Pancreas (tissue), 10 donors: ENCODE measurements at places on chromosomes 1 and 21. TPM values are rescaled to one million over a fixed set of nuclear protein-coding genes. Genes with fewer than 3 reads are reported as not detected.

- DNase-seq, result no peak
- H3K27me3 ChIP-seq, result no peaks in the 10 kb centered on the region
- no peak overlapping the region for H3K27ac ChIP-seq
- H3K36me3 ChIP-seq, result no peaks in the 10 kb centered on the region
Observed at GRCh38 chr1:31647106-31647505, 2.4 kb upstream of the PEF1 start.

OR2G6 gene
- total RNA-seq, result not detected

GRCh38 chr1:227747382-227747781 lies 12.1 kb downstream of the SNAP47 start:
- no peaks in the 10 kb centered on the region for H3K4me1 ChIP-seq
- no peaks in the 10 kb centered on the region for H3K27me3 ChIP-seq
- H3K27ac ChIP-seq, result no peak overlapping the region
- H3K4me3 ChIP-seq, result no peak overlapping the region

- no peak overlapping the region for H3K27ac ChIP-seq
- H3K36me3 ChIP-seq, result no peaks in the 10 kb centered on the region
- no peaks in the 10 kb centered on the region for H3K4me1 ChIP-seq
- no peak for DNase-seq
Observed at GRCh38 chr21:37181059-37181458, 86.1 kb downstream of the VPS26C start.

DNA sequence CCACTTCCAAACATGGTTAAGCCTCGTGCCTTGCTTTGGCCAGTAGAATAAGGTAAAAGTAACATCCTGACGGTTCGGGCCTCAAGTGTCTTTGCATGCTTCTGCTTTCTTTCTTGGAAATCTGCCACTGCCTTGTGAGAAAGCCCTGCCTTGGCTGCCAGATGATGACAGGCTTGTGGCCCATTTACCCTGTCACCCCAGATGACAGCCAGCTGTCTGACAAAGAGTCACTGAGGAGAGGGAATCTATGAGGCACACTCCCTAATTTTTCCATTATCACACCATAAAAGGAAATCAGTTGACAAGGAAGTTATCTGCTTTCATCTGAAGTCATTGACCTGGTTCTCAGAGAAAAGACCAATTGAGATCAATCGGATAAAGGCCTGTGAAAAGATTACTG lies 199.8 kb downstream of the USH2A start:
- DNase-seq, result no peak
- H3K4me3 ChIP-seq, result no peak overlapping the region
- H3K27ac ChIP-seq, result no peak overlapping the region
- no peaks in the 10 kb centered on the region for H3K27me3 ChIP-seq
- H3K36me3 ChIP-seq, result no peaks in the 10 kb centered on the region

GRCh38 chr1:34587761-34588160 lies 167.1 kb upstream of the GJB5 start:
- no peaks in the 10 kb centered on the region for H3K4me1 ChIP-seq
- no peak overlapping the region for H3K4me3 ChIP-seq
- H3K27me3 ChIP-seq, result no peaks in the 10 kb centered on the region
- no peak overlapping the region for H3K27ac ChIP-seq
- DNase-seq, result no peak
- no peaks in the 10 kb centered on the region for H3K36me3 ChIP-seq

- H3K4me1 ChIP-seq, result no peaks in the 10 kb centered on the region
- DNase-seq, result no peak
- no peaks in the 10 kb centered on the region for H3K27me3 ChIP-seq
- no peaks in the 10 kb centered on the region for H3K36me3 ChIP-seq
- H3K27ac ChIP-seq, result no peak overlapping the region
- no peak overlapping the region for H3K4me3 ChIP-seq
Observed at GRCh38 chr1:158310623-158311022, 20.7 kb downstream of the CD1B start.

HAX1 gene
- 39.2 TPM for total RNA-seq

DNA sequence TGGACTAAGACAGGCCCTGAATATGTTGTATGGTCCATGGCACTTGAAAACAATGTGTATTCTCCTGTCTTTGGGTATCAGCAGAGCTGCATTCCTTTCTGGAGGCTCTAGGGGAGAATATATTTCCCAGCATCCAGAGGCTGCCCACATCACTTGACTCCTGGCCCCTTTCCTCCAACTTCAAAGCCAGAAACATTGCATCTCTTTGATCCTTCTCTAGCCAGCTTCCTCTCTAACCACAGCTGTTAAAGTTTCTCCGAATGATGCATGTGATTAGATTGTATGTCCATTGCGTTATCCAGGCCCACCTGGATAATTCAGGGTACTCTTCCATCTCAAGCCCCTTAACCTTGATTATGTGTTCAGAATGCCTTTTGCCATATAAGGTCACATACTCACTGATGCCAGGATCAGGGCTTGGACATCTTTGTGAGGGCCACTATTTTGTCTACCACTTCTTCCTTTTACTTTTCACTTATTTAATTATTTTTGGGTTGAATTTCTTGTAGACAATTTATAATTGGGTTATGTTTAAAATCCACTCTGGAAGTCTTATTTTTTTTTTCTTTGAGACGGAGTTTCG lies 5.3 kb downstream of the CHD1L start:
- DNase-seq, result no peak
- H3K4me1 ChIP-seq, result peaks cover 14% of the 10 kb centered on the region
- no peak overlapping the region for H3K27ac ChIP-seq
- H3K4me3 ChIP-seq, result no peak overlapping the region
- H3K36me3 ChIP-seq, result no peaks in the 10 kb centered on the region
- no peaks in the 10 kb centered on the region for H3K27me3 ChIP-seq

DNA sequence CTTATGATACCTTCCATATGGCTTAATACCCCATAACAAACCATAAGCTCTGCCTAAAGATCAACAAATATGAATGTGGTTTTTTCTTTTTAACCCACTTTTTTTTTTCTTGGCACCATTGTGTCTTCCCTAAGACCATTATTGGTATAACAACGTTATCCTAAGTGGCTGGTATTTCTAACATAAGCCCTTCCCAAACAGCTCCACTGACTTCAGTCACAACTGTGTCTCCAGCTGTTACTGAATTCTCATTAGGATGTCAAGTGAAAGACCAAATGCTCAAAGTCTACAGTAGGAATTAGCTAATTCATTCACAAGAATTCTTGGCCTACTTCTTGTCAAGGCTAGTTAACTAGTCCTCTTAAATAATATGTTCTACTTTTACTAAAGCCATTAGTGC lies 4.2 kb upstream of the RXRG start:
- no peak overlapping the region for H3K4me3 ChIP-seq
- H3K36me3 ChIP-seq, result no peaks in the 10 kb centered on the region
- no peak overlapping the region for H3K27ac ChIP-seq
- no peaks in the 10 kb centered on the region for H3K4me1 ChIP-seq
- H3K27me3 ChIP-seq, result peaks cover 7% of the 10 kb centered on the region

RSRP1 gene
- total RNA-seq, result 33.3 TPM

- no peaks in the 10 kb centered on the region for H3K4me1 ChIP-seq
- H3K4me3 ChIP-seq, result no peak overlapping the region
- H3K27ac ChIP-seq, result no peak overlapping the region
- H3K36me3 ChIP-seq, result no peaks in the 10 kb centered on the region
Observed at GRCh38 chr1:115136706-115137105, 47.4 kb upstream of the TSPAN2 start.

- no peaks in the 10 kb centered on the region for H3K4me1 ChIP-seq
- DNase-seq, result no peak
- H3K36me3 ChIP-seq, result no peaks in the 10 kb centered on the region
- no peak overlapping the region for H3K4me3 ChIP-seq
Observed at GRCh38 chr1:188228623-188229022, 1399.9 kb downstream of the PLA2G4A start.

DNA sequence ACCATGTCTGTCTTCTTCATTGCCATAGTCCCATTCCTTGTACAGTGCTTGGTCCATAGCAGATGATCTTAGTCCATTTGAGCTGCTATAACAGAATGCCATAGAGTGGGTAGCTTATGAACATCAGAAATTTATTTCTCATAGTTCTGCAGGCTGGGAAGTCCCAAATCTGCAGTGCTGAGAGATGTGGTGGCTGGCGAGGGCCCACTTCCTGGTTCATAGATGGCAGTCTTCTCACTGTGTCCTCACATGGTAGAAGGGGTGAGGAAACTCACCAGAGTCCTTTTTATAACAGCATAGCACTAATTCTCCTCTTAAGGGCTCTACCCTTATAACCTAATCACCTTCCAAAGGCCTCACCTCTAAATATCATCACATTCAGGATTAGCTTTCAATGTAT lies 23.1 kb upstream of the RAP1A start:
- peaks cover 8% of the 10 kb centered on the region for H3K4me1 ChIP-seq
- no peak overlapping the region for H3K27ac ChIP-seq
- H3K4me3 ChIP-seq, result no peak overlapping the region
- no peak for DNase-seq
- no peaks in the 10 kb centered on the region for H3K27me3 ChIP-seq
- H3K36me3 ChIP-seq, result no peaks in the 10 kb centered on the region

- H3K4me3 ChIP-seq, result no peak overlapping the region
- H3K36me3 ChIP-seq, result peaks cover 1% of the 10 kb centered on the region
- no peaks in the 10 kb centered on the region for H3K4me1 ChIP-seq
- H3K27ac ChIP-seq, result no peak overlapping the region
- DNase-seq, result no peak
- H3K27me3 ChIP-seq, result no peaks in the 10 kb centered on the region
Observed at GRCh38 chr1:170559166-170559565, 27.2 kb downstream of the GORAB start.

- H3K4me1 ChIP-seq, result no peaks in the 10 kb centered on the region
- H3K27ac ChIP-seq, result no peak overlapping the region
Observed at GRCh38 chr1:183198463-183198862, 12.4 kb downstream of the LAMC2 start.

DNA sequence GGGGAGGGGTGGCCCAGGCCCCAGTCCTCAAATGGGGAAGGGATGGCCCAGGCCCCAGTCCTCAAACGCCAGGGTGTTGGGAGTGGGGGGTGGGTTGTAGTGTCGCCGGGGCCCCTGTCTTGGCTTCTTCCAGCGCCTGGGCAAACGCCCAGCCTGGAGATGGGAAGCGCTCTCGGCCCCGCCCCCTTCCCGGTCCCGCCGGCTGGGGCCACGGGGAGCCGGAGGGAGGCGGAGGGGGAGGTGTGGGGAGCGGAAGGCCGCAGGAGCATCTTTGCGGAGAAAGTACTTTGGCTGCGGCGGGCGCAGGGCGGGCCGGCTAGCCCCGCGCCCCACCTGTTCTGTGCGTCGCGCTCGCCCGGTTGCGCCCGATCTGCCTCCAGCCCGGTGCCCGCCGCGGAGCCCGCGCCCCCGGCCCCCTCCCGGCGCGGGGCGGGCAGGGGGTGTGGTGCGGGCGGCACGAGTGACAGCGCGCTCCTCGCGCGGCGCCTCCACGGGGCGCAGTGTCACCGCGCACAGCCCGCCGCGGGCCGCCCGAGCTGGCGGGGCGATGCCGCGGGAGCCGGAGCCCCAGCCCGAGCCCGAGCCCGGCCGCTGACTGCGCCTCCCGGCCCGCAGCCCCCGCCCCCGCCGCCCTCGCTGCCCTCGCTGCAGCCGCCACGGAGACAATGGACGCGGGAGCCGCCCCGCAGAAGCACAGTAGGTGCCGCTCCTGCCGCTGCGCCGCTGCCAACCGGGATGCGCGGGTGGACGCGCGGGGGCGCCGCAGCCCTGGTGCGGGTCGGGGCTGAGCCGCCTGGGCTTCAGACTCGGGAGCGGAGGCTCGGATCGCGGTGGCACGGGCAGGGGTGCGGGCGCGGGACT lies 31.1 kb upstream of the PEX10 start:
- no peaks in the 10 kb centered on the region for H3K36me3 ChIP-seq
- no peak overlapping the region for H3K27ac ChIP-seq
- H3K4me3 ChIP-seq, result no peak overlapping the region
- H3K4me1 ChIP-seq, result no peaks in the 10 kb centered on the region
- no peaks in the 10 kb centered on the region for H3K27me3 ChIP-seq

DNA sequence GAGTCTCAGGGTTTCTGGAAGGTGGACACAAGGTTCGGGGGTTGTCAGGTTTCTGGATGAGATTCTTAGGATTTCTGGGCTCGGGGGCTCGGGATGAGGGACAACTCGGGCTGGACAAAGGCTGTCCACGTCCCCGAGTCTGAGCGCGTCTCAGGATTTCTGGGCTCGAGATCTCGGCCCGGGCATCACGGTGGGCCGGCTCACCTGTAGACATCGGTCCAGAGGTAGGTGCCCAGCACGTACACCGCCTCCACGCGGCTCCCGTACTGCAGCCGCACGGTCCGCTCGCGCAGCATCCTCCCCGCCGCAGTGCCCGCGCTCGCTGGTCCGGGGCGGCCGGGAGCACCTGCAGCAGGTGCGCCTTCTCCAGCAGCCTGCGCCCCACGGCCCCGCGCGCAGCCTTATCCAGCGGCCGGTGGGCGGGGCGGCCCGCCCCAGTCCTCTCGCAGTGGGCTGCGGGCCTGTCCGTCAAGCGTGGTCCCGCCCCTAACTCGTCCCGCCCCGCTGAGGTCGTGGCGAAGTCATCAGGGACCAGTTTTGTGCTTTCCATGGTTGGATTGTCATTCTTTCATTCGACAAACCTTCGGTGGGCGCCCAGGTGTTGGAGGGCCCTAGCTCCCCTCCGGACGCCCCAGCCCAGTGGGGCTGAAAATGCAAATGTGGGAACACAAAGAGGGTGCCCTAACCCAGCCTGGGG lies at the start of gene PADI2:
PADI2 (minus strand) TSS at position 376 of the 697 bp plus-strand sequence; CDS start at position 296, 80 bp downstream.
- H3K27ac ChIP-seq, result no peak within 1 kb of the TSS
- peak; percentile 85 for DNase-seq
- peaks cover 3% of the 10 kb centered on the region for H3K4me1 ChIP-seq
- H3K4me3 ChIP-seq, result peak within 1 kb of the TSS; percentile 22
- H3K27me3 ChIP-seq, result no peaks in the 10 kb centered on the region
- no peaks in the 10 kb centered on the region for H3K36me3 ChIP-seq

DNA sequence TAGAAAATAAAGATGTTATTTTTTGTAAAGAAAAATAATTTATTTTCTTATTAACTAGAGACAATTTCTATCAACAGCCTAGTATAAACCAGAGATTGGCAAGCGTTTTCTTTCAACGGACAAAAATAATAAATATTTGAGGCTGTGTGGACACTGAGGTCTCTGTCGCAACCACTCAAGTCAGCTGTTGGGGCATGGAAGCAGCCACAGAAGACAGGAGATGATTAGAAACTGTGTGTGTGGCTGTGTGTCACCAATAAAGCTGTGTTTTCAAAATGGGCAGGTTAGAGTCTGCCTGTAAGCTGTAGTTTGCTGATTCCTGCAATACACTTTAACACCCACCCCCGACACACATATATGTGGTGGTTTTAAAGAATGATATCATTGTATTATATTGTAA lies 200.6 kb upstream of the HMCN1 start:
- no peaks in the 10 kb centered on the region for H3K36me3 ChIP-seq
- no peak overlapping the region for H3K4me3 ChIP-seq
- H3K27me3 ChIP-seq, result no peaks in the 10 kb centered on the region
- H3K27ac ChIP-seq, result no peak overlapping the region

GIPC2 gene
- total RNA-seq, result 22.1 TPM

DNA sequence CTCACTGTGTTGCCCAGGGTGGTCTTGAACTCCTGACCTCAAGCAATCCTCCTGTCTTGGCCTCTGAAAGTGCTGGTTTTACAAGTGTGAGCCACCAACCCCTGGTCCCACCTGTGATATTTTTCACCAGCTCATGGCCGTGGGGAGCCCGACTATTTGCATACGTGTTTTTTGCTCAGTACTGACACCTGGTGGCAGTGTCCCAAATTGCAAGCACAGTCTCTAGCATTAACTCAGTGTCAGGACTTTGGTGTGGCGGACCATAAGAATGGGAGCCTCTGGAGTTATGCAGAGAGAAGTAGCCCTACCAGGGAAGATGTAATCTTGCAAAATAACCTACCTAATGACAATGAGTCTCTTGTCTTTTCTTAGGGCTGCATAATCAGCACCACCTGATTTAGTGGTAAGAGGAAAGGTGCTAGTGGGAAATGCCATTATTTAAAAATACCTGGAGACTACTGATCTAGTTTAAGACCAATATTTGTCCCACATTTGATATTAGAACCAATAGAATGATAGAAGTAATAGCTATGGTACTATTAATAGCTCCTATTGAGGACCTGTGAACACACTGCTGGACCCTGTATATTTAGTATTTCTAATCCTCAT lies 305.4 kb downstream of the DISC1 start:
- H3K27me3 ChIP-seq, result peaks cover 3% of the 10 kb centered on the region
- H3K27ac ChIP-seq, result no peak overlapping the region
- no peak for DNase-seq
- no peaks in the 10 kb centered on the region for H3K36me3 ChIP-seq
